ENCODE measurements at places on chromosomes 3 and 15.

DNA sequence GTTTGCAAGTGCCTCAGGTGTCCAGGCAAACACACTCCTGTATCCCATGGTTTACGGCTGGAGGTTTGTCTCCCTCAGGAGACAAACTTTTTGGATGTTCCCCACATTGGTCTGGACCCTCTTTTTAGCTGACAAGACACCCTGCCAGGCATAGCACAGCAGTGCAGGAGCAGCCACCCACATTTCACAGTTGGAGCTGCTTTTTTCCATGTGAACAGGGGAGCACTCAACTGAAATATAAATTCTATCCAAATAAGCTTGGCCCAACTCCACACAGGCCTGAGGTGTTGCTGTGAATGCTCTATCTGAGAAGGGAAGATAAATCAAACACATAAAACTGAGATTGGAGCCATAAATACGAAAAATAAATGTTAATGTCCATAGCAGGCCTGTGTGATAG, 501.3 kb upstream of the IL12A start:
- no peak for DNase-seq

DNA sequence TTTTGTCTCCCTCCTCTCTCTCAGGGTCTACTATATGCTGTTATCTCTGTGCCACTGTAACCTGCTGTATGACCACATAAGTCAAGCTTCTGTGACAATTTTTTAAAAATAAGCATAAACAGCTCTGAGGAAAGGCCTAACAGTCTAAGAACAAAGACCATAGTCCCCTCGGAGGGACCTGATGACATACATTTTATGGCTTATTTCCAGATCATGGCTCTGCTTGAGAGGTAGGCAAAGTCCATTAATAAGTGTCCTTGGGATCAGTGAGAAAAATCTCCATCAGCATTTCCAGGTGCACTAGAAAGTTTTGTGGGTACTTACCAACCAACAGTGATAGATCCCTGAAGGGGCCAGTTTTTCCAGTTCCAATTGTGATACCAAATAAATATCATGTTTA, 123.8 kb downstream of the TNIK start:
- DNase-seq, result no peak

- DNase-seq, result peak; percentile 21
Measured at GRCh38 chr3:42667523-42668412, 14.3 kb downstream of the ZBTB47 start.

GRCh38 chr3:134441321-134441720, 44.5 kb downstream of the ANAPC13 start:
- no peak for DNase-seq

GRCh38 chr3:34178415-34178814, 380.0 kb downstream of the PDCD6IP start:
- DNase-seq, result no peak

DNA sequence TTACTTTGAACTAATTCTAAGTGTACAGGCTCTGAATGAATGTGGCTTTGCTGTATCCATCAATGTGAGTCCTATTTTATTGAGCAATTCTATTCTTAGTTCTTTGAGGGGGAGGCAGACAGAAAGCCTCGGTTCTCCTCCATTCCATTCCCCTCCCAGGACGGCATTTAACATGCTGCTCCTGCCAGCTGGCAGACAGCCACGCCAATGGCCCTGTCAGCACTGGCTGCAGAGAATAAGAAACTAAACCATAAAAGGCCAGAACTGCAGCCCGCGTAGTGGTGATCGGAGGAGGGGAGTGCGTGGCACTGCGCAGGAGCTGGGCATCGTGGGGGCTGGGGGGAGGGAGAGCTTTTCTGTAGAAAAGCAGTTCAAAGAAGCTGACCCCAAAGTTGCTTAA, 76.0 kb upstream of the HACD2 start:
- no peak for DNase-seq

GRCh38 chr3:171649267-171649666, 161.0 kb downstream of the PLD1 start:
- no peak for DNase-seq

DNA sequence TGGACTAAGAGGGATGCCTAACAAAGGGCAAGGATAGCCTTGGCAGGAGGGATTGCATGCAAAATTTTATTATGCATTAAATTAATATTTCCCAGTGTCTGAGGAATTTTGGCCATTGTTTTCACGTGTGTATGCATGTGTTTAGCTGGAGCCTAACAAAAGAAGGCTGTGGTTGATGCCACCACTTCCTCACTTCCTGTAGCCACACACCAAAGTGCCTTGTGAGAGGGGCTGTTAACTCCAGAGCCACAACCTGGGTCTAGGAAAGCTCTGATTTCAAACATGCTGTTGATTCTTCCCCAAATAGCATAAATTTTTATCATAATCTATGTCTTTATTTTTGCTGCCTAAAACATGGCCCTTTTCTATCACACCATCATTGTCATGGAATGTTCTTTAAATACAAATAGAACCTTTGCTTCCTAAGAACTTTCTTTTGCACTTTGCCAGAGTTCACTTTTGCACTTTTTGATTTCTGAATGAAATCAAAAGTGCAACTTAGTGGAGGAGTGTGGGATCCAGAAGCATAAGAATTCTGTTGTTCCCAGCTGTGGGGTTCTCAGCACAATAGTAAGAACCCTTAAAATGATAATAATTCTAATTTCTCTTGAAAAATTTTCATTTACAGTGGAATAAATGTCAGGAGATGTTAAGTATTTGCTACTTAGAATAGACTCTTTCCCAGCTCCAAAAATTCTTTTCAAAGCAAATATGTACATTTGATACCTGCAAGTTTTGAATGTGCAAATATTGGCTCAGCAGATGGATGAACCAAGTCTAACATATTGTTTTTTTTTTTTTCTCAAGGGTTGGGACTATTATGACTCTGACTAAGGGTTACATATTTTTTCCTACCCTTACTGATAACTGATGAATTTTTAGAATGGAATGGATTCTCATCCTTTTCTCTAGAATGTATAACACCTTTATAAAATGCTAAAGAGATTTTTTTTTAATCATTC, 35.6 kb upstream of the SPTSSB start:
- DNase-seq, result no peak

GRCh38 chr3:71994203-71994602, 209.3 kb upstream of the PROK2 start:
- DNase-seq, result no peak

GRCh38 chr3:158109295-158109803, 540 bp upstream of the RSRC1 start:
- no peak for DNase-seq

GRCh38 chr3:105409364-105409763, 42.7 kb downstream of the ALCAM start:
- DNase-seq, result no peak

GRCh38 chr3:120855665-120856437, 52.2 kb upstream of the STXBP5L start:
- DNase-seq, result no peak

DNA sequence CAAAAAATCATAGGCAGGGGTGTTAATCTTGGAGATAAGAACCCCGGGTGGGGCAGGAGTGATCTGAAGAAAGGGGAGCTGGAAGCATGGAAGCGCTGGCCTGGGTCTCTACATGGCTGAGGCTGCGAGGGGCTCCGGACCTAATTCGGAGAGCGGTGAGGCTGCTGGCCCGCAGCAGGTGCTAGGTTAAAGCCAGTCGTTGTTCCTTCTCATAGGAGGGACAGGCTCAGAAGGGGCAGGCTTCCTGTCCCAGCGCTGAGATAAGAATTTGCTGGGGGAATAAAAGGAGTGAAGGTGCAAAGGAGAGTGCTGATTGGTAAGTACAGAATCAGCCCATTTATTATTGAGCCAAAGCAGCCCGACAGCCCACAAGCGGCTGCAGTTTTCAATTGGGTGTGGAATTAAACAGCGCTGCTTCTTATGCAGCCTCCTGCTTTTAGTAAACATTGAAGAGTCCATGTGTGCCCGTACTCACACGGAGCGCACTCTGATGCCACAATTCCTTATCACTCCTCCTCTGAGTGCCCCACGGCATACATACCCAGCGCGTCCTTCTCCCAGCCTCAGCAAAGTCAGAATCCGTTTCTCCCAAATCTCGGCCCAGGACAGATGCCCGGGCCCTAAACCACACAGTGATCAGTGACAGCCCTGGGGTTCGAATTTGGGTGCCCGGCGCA, 17.1 kb downstream of the CHST13 start:
- DNase-seq, result no peak

DNA sequence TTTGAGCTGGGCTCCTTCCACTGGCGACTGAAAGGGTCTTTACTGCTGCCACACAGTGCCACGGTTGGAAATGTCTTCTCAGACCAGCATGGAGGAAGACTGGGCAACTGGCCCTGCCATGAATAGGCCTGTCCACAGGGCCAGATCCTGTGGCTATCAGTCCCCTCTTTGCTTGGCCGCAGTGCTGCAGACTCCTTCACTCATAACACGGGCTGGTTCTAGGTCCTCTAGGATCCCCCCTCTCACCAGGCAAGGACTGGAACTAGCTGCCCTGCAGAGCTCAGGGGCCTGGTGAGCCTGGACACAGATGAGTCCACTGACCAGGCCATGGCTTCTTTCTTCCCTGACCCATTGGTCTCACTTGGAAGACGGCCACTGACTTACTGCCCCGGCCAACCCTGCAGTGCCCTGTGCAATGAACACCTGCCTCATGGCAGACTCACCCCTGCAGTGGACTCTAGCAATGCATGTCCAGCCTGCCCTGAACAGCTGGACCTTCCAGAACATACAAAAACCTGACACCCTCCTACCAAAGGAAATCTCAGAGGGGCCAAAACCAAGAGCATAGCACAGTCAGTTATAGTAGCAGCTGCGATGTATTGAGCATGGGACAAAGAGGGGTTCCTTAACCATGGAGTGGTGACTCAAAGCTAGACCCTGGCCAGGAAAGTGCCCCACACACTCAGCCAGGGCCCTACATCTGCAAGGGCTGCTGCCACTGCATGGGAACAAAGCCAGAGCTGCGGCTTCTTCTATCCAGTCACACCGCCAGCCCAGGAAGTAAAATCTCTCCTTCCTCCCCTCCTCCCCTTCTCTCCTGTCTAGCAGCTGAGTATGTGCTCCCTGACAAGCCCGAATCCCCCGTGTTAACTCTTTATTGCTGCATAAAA, 72.1 kb upstream of the ITGA11 start:
- DNase-seq, result no peak

- no peak for DNase-seq
Measured at GRCh38 chr15:74616996-74617395, 1.4 kb downstream of the CLK3 start.

- DNase-seq, result no peak
Measured at GRCh38 chr3:186746008-186746407, 28.8 kb downstream of the KNG1 start.

DNA sequence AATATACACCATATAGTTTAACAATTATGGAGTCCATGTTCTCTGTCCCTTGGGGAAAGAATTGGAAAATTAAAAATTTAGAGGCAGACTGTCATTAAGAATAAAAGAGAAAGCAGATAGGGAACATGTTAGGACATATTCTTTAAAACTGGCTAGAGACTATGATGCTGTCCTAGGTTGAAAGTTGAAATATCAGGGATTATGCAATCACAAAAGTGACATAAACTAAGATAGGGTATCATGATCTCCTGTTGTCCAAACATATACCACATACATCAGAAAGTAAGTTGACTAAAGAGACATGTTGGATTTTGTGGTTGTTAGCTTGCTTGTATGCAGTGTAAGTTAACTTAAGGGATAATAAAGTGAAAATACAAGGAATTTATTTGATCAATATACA, 9.9 kb upstream of the EID1 start:
- DNase-seq, result no peak

- no peak for DNase-seq
Measured at GRCh38 chr3:57758686-57759085, 2.6 kb downstream of the SLMAP start.

DNA sequence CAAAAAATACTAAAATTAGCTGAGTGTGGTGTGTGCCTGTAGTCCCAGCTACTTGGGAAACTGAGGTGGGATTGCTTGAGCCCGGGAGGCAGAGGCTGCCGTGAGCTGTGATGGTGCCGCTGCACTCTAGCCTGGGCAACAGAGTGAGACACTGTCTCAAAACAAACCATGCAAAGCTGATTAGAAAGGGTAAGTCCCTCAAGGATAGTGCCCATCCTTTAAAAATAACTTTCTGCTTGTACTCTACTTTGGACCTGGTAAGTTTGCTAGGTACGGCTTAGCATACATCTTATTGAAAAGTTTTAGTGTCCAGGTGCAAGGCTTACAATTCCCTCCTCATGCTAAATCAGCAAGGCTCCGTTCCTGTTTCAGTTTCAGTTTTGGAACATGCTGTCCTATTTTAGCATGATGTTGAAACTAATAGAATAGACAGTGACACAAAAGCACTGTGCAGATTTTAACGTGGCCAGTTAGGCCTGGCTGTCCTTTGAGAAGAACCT, 21.4 kb downstream of the FEM1B start:
- DNase-seq, result no peak

DNA sequence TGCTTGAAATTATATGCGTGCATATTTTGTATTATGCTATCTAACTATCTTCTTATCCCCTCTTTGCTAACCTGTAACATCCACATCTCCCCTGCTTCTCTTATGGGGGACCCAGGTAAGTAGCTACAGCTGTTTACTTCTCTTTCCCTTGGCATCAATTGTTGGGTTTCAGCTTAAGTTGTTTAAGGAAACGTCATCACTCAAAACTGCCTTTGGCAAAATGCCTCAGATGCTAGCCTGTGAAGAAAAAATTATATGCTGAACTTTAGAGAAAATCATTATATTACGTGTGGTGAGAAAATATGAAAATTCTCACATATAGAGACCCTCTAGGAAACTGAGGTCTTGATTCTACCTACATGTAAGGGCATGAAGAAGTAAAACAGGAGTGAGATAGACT, 447.0 kb upstream of the NECTIN3 start:
- no peak for DNase-seq

DNA sequence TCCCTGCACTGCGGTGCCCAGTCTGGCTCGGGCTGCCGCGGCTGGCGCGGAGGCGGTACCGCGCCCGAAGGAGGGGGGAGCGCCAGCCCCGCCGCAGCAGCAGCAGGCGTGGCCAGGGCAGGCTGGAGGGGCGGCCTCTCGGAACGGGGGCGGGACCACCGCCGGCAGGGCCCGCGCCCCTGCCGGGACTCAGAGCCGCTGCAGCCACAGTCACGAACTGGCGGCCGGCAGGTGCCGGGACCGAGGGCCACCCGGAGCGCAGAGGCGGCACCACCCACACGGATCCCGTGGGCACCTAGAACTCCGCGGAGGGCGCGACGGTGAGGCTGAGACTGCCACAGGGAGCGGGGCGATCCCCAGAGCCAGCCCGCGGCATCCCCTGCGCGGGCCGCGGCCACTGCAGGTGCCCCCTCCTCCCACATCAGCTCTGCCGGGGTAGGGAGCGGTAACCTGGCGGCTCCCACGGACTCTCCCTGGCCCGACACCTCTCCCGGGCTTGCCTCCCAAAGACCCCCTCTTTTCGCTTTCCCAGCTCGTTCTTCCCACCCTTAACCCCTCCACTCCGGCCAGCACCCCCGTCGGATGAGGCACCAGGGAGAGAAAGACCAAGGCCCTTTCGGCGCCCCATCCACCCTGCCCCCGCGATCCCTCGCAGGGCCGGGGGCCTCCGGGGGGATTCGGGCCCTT, at the start of gene VWA5B2:
Gene VWA5B2 (plus strand): TSS at position 192 of the 687 bp plus-strand sequence. CDS start 944 bp downstream, outside the sequence.
- peak; percentile 91 for DNase-seq

DNA sequence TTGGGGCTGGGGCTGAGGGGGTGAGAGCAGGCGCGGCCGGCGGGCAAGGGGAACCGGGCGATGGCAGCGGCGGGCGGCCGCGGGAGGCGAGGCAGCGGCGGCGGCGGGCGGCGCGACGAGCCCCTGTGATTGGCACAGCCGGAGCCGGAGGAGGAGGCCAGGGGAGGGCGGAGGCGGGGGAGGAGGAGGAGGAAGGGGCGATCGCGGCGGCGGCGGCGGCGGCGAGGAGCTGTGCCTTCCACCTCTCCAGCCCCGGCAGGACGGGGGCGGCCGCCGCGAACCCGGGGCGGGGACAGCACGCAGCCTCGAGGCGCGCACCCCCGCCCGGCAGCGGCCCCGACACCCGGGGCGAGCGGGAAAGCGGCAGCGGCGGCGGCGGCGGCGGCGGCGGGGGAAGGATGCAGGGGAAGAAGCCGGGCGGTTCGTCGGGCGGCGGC, at the start of gene SLCO3A1:
Gene SLCO3A1 (plus strand): TSS at position 198 of the 437 bp plus-strand sequence.
- peak; percentile 86 for DNase-seq

Data from NCI-H1417 (cell line).